ENCODE measurements at places on chromosomes 16 and 17.

DNA sequence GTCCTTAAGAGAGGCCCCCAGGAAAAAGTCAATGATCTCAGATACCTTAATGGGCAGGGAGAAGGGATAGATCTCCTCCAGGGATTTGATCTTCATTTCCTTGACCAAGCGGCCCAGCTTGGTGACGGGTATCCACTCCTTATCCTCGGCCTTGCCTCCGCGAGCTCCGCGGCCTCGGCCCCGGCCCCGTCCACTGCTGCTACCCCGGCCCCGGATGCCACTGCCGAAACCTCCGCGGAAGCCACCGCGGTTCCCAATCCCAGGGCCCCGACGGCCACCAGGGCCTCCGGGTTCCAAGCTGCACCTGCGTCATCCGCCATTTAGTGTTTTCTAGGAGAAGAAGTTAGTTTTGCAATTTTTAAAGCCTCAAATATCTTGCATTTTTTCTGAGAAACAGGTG is 65.2 kb upstream of the KIF2B start:
- DNase-seq: no peak

GRCh38 chr16:79750311-79750710 is 149.8 kb upstream of the MAF start:
- DNase-seq: no peak

DNA sequence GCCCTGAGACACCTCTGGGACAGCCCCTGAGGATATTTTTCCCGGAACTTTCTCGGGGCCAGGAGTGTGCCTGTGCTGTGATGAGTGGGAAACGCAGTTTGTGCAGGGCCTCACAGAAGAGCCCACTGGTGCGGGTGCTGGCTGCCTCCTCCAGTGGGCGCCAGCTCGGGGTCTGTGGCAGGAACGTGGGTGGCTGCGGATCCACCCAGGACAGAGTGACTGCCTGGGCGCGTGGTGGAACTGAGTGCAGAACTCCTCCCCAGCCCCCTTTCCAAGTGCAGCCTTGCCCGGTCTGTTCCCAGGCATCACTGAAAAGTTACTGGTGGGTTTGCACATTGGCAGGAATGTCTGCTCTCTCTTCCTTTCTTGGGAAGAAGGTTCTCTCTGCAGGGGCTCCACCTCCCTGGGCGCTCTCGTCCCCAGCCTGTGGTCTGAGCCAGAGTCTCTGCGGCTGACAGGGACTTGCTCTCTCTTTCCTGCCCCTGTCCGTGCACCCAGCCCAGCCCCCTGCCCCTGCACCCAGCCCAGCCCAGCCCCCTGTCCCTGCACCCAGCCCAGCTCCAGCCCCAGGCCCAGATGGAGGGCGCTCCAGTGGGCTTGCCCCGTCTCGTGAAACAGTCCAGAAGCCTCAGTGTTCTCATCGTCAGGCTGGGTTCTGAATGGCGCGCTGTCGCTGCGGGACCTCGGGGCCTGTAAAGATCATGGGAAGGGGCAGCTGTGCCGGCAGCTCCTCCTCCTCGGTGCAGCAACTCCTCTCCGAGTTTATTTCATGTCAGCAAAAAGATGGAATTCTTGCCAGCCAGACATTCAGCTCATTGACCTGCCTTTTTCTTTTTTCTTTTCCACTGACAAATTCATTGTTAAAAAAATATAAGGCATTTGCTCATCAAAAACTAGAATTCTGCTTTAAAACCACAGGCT is 117.5 kb downstream of the BANP start:
- no peak for DNase-seq

- peak; percentile 92 for DNase-seq
Measured at GRCh38 chr17:75182569-75183436, at the start of gene SUMO2. Gene SUMO2, minus strand, starts transcription at chr17:75182959. Its CDS starts 125 bp downstream, at chr17:75182834.

DNA sequence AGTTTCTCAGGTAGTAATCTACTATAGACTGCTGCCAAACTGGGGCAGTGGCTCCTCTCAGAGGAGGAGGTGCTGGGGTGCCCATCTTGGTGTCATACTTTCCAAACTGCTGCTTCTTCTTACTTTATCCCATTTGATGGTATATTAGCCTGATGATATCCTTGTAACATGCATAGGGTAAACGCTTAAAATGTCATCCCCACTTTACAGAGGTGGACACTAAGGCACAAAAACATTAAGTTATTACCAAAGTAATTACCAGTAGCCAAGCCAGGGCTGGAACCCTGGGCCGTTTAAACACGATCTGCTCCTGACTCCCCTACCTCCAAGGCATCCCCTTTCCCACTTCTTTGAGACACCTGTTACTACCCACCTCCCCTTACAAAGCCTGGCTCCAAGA is 37.8 kb upstream of the CSNK2A2 start:
- DNase-seq: no peak

DNA sequence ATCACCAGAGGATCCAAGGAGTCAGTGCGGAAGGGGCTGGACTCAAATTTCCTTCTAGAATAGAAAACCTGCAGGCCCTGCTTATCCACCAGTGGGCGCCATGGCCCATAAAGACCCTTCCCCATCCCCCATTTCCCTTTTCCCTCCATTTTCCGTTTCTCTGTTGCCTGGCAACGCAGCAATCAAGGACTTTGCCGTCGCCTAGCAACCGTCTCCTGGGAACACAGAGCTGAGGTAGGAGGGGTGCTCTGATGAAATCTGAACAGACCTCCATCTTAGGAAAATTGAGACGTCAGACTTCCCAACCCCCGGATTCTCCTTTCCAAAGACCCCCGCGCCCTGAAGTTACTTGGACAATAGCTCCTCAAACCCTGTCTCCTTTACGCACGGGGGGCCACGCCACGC is 5.7 kb downstream of the DLG4 start:
- DNase-seq: no peak

DNA sequence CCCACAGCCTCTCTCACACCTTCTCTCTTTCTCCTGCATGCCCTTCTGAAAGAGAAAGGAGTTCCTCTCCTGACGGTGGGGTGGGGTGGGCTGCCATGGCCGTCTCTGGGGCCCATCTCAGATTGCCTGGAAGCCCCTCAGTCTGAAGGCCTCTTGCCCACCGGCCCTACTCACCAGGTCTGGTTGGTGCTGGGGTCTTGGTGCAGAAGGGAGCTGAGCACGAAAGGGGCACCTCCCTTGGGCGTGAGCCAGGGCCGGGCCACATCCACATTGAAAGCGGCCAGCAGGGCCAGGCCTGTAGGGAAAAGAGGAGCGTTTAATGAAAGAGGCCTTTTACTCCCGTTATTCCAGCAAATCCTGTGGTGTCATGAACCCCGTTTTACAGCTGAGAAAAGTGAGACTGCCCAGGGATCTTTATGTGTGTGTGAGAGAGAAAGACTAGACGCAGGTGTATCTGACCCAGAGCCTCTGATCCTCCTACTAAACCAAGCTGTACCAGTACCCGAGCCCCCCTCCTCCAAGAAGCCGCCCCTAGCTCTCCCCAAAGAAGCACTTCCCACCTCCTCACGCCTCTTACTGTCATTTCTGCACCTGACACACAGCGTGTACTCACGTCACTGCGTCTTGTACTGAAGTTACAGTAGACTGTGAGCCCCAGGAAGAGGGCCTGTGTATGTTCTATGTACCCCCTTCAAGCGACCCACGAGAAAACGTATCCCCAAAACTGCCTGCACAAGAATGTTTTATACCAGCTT is 23.4 kb downstream of the ITGAE start:
- DNase-seq: no peak

Measured in activated CD4-positive, alpha-beta T cell treated with anti-CD3 and anti-CD28 coated beads, Interleukin-2, amount 50 U/mL, for 24 hours (primary cell).